ENCODE measurements at places on chromosomes 7 and 10.

DNA sequence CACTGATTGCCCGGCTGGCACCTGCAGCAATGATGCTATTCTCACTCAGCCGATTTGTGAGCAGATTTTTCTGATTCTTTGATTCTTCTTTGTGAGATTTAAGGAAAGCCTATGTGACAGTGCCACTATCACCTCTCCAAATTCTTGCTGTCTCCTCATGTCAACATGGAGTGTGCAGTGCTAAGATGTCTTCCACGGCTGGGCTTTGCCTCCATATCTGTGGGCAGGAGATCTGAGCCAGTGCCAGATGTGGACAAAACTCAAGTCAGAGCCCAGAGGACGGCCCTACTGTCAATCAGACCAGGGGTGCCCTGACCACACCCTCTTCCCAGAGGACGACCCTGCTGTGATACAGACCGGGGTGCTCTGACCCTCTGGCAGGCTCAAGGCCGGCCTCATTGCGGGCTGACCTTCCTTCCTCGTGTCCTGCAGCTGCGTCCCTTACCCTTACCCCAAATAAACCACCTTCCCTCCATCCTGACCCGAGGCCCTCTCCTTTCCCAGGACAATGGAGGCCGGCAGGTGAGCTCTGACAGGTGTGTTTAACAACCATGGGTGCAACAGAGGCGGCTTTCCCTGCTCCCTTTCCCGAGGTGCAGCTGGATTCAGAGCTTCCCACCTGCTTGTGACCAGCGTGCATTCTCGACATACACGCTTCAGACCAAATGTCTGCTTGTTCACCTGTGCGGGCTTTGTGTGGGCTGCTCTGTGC, 221.4 kb downstream of the ADARB2 start:
- no peak for DNase-seq

DNA sequence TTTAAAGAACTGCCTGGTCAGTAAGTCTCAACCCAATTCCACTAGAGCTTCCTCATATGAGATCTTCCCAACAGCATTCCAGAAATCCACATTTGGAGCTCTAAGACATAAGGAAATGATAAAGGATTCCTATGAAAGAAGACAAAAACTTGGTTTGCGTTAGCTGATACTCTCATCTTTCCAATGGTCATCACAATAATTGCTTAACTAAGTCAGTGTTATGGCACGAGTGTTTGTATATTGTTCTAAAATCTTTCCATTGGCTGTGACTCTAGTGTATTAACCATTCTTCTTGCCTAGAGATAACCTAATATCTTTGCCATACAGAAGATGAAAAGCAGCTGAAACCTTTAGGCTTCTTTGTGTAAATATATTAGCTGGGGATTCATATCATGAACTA, 289.0 kb downstream of the SNX13 start:
- DNase-seq = no peak

DNA sequence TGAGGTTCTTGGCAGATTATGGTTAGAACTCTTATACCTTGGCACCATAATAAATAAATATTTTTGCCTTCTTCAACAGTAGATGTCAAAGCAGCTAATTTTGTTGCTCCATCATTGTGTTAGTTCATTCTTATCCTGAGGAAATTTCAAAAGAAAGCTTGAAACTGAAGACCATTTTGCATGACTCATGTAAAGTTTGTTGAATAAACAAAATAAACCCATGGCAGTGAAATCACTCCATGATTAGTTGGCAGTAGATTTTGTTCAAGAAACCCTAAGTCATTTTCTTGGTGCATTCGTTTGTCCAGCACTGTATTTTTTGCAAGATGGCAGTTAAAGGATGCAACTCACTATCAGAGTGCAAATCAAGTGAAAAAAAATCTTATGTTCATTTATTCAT, 91.6 kb downstream of the HECW1 start:
- DNase-seq = no peak

DNA sequence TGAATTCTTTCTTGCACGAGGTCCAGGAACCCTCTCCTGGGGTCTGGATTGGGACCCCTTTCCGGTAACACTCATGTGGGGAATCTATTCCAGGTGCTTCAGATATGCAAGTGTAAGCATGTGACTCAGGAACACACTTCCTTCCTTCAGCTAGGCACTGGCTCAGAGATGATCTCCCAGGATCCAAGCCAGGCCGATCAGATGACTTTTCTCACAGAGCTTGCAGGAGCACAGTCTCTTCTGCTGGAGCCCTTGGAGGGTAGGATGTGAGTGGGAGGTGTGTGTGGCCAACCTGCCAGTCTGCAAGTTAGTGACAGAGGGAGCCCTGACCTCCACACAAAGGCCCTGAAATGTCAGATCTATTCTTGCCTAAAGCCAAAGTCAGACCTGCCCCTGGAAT, 108.3 kb downstream of the CPXM2 start:
- no peak for DNase-seq

DNA sequence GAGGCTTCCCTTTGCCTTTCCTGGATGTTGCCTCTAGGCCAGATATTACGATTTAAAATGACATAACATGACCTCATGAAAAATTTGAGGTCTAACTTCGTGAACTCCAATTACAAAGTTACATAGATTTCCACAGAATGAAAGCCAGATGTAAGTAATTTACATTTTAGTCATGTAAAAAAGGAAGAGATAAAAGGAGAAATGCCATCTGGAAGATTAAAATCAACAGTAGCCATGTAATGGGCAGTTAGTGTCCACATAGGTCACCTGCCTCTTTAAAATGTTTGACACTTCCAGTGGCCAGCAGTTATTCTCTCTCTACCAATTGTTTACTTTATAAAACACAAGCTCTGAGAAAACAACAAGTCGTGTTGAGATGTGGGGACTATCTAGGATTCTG, 4.1 kb upstream of the VSTM2A start:
- no peak for DNase-seq

- no peak for DNase-seq
These were observed 480 bp downstream of the MNX1 start for GRCh38 chr7:157009778-157010587.

DNA sequence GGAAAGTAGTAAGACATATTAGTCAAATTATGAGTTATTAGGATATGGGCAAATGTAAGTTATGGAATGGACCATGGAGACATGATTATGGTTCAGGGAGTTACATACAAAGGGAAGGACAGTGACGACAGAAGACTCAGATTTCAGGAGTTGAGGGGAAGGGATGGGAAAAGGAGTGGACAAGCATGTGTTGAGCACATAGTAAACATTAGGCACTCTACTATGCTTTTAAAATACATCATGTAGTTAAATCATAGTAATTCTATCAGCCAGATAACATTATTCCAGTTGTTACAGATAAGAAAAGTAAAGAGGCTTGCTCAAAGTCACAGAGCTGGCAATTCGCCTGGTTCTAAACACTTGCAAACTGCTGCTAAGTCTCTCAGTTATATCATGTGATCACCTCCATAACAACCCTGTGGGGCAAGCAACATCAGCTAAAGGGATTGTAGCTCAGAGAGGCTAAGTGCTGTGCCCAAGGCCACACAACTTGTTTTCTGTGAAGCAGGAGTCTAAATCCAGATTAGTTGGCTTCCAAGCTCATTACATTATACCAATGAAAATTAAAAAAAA, 115.2 kb upstream of the MDFIC start:
- DNase-seq = no peak

- no peak for DNase-seq
These were observed 72.1 kb downstream of the INHBA start for GRCh38 chr7:41630741-41631140.

GRCh38 chr10:2786251-2786650, 281.1 kb upstream of the PFKP start:
- DNase-seq = no peak

DNA sequence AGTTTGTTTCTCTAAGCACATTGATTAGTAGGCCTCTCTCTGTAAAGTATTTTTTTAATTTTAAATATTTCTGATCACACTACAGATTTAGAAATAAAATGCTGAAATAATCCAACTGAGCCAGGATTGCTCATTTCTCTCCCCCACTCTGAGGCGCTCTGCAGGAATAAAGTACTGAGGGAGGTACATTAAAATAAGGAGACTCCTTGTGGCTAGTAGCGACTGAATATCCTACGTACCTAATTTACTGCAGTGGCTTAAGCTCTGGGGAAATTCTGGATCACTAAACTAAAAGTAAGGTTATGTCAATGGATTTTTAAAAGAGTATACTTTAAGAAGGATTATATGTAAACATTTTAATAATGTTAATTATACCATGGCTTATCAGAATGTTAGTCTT, 75.2 kb downstream of the RTKN2 start:
- DNase-seq = no peak

DNA sequence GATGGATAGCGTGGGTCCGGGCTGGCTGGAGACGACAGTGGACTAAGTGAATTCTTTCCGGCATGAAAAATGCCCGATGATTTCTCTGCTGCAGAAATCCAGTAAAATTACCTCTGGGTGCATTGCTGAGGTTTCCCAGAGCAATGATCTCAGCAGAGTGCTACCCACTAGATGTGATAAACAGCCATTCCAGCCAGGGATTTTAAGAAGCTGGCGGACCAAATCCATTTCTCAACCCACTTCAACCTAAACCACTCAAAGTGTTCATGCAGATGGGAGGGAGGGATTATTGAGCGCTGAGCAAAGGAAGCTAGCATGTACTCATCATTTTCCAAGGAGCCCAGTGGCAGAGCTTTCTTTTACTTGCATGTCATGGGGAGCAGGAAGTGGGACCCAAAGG, 116.7 kb downstream of the PRKCQ start:
- no peak for DNase-seq

DNA sequence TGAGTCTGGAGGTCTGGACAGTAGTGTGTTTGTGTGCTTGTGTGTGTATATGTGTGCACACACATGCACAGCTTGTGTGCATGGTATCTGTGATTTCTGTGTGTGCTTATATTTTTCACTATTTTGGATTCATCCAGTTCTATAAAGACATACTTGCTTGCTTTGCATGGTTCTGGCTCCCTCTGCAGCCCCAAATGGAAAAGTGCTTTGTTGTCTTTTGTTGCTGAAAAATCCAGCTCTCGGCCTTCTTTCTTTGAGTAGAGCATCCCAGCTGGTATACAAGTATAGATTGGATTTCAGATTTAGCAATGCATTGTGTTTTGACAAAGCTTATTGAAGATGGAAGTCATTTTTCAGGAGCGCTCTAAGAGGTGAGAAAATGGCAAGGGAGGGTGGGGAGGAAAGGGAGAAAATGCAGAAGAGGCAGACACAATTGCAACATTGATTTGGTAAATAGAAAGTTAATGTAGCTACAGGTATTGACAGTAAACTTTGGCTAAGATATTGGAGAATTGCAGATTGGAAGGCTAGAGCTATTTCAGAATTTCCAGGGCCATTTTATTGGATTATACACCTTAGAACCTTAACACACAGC, 333.9 kb downstream of the AUTS2 start:
- no peak for DNase-seq

DNA sequence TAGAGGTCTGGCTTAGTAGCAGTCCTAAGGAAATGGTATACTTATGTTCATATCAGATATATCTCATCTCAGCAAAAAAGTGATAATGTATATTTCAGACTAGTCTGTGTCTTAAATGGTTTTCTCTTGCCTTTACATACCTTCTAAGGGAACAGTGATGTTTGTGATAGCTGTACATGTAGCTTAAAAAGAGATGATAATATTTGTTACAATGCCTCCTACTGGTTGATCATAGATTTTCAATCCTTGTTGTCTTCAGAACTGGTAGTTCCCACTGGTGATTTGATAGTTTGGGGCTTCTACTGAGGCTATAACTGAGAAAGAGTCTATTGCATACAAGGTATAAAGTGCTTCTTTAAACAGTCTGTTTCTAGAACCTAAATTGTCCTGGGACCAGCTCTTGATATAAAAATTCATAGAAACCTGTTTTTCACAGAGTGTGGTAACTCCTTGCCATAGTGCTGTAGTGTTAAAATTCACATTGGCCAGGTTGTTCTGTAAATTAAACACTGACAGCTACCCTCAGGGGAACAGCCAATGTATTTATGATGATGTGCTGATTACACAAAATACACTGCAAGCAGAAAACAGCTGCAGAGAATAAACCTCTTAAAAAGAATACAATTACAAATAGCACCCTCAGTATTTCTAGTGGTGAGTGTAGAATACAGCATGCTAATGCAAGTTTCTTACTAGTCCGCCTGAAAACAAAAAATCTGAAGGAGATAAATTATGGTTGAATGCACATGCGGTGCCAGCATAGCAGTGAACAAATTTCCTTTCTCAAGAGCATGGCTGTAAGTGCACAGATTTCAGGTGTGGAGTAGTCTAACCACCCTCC, 90.3 kb downstream of the BTRC start:
- DNase-seq = no peak

GRCh38 chr10:110429301-110429700, 68.4 kb upstream of the DUSP5 start:
- DNase-seq = no peak

DNA sequence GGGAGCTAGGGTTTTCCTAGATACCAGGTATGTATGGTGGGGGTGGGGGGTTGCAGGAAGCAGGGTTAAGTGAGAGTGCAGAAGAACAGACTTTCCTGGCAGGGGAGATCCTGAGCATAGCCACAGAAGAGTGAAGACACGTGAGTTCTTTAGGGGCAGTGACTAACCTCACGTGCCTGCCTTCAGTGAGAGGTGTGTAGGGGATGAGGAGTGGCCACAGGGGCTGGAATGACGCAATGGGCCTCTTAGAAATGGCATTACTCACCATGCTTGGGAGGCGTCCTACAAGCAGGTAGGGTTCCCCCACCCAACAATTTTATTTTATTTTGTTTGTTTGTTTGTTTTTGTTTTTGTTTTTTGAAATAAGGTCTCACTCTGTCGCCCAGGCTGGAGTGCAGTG, 698.6 kb upstream of the NRP1 start:
- DNase-seq = no peak

DNA sequence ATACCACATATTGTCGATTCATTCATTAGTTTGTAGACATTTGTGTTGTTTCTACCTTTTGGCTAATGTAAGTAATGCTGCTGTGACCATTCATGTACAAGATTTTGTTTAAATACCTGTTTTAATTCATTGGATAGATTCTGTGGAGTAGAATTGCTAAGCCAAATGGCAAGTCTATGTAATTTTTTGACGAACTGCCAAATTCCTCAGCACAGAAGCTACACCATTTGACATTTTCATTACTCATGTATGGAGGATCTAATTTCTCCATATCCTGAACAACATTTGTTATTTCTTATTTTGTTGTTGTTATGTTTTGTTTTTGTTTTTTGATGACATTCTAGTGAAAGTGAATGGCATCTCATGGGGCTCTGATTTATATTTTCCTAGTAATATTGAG, 1351.3 kb upstream of the SORCS1 start:
- no peak for DNase-seq

DNA sequence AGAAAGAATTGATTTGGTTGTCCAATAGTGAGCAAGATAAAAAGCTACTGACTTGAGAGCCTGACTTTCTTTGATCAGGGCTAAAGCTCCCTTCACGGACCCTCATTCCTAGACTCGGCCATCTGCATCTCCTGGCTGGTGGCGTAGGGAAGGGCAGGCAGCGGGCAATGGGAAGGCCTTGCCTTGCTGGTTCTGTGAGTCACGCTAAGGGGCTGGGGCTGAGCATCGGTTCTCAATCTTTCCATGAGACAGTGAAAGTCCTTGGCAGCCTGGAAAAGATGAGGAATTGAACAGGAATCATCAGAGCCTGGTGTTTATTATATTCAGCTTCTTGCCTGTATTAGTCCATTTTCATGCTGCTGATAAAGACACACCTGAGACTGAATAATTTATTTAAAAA, 475.3 kb downstream of the PLXNA4 start:
- no peak for DNase-seq

All from SJSA1 (cell line).